ENCODE measurements at places on chromosomes 1 and 21.
A peak's percentile ranks its signal among the peaks of the same experiment; 100 is the strongest.

GRCh38 chr1:209839875-209840546, 12.2 kb downstream of the UTP25 start:
- no peak for DNase-seq

DNA sequence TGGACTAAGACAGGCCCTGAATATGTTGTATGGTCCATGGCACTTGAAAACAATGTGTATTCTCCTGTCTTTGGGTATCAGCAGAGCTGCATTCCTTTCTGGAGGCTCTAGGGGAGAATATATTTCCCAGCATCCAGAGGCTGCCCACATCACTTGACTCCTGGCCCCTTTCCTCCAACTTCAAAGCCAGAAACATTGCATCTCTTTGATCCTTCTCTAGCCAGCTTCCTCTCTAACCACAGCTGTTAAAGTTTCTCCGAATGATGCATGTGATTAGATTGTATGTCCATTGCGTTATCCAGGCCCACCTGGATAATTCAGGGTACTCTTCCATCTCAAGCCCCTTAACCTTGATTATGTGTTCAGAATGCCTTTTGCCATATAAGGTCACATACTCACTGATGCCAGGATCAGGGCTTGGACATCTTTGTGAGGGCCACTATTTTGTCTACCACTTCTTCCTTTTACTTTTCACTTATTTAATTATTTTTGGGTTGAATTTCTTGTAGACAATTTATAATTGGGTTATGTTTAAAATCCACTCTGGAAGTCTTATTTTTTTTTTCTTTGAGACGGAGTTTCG, 5.3 kb downstream of the CHD1L start:
- no peak for DNase-seq

DNA sequence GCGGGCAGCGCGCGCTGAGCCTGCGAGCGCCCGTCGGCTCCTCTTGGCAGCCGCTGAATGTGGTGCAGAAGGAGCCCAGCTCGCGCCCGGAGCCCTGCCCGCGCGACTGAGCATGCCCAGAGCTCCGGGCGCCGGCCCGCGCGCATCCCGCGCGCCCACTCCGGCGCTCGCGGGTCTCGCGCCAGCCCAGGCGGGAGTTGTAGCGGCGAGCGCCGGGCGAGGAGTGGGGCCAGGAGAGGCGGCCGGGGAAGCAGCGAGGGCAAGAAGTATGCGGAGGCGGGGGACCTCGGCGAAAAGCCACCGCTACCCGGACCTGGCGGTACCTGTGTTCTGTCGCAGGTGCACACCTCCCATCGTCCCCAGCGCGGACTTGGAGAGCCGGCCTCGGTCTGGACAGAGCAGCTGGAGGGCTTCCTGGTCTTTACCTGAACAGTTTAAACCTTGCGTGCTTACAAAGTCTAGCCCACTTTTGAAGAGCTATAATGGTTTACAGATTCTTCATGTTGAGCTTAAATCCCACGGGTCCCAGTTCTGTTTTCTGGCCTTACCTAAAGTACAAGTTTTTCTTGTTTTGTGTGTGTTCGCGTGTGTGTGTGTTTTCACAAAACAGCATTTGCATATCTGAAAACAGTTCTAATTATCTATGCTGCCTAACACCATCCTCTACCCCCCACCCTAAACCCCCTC, at the start of gene DDAH1:
Gene DDAH1 (minus strand): TSS at position 61 of the 687 bp plus-strand sequence. CDS start 114 bp downstream, outside the sequence.
- peak; percentile 49 for DNase-seq

DNA sequence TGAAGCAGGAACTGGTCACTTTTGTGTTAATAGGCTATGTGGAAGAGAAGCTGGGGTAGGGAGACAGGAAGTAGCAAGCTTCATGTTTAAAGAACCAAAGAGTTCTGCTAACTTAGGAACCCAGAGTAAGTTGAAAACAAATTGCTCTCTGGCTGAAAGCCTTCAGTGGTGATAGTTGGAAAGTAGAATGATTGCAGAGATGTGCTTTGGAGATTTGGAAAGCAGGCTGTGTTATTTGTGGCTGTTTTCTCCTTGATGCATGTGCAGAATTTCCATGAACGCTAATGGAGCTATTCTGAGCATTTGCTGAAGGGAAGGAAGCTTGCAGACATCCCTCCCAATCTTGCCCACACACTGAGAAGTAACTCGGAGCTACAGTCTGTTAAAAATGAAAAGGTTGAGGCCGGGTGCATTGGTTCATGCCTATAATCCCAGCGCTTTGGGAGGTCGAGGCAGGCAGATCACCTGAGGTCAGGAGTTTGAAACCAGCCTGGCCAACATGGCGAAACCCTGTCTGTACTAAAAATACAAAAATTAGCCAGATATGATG, 45.7 kb downstream of the TCEANC2 start:
- DNase-seq, result no peak

- no peak for DNase-seq
Measured at GRCh38 chr1:6461538-6462411, 4.2 kb downstream of the TNFRSF25 start.

DNA sequence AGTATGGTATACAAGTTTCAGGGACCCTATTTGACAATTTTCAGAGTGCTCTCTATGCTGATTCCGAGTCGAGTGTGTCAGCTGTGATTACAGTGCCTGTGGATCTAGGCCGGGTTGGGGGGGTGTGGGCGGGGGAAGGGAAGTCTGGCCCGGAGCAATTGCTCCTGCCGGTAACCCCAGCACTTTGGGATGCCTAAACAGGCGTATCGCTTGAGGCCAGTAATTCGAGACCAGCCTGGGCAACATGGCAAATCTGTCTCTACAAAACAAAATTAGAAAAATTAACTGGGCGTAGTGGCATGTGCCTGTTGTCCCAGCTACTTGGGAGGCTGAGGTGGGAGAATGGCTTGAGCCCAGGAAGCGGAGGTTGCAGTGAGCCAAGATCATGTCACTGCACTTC, 1.6 kb upstream of the IL10RB start:
- DNase-seq, result no peak

Measured in hematopoietic multipotent progenitor cell treated with erythropoietin and hydrocortisone succinate and interleukin-3 and kit ligand, for 6 days (in vitro differentiated cells).